ENCODE measurements at places on chromosomes 4 and X. TPM values are rescaled to one million over a fixed set of nuclear protein-coding genes. Genes with fewer than 3 reads are reported as not detected.

GRCh38 chrX:21586001-21586400 lies 72.1 kb downstream of the KLHL34 start:
- no peak for DNase-seq

GRCh38 chr4:176939445-176939844 lies 146.7 kb upstream of the VEGFC start:
- DNase-seq = no peak

DNA sequence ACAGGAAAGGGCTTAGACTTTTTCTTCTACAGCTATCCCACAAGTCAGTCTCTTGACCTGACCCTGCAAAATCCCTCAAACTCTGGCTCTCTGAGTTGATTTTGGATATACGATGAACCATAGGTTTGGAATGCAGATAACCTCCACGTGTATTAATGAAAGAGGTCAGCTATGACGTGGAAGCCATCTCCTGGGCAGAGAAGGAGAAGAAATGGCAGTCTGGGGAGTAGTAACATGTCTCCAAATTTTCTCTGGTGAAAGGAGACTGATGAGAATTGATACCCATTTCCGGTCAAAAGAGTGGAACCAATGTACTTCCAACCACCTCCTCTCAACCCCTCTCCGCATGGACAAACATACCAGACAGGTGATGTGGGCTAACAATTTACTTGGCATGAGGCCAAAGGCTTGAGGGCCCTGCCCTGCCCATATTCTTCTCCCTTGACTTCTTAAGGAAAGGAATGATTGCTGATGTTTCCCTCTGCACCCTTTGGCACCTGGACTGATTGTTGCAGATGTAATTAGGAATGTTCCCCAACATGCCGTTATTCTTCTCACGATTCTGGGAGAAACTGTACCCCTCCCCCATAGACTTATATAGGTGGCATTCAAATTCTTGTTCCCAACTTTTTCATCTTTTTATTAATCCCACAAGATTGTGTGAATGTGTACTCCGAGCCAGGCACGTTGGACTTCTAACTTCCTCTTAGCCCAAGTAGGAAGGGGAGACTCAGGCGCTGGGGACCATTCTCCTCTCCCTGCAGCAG lies 580 bp upstream of the PLS3 start:
- DNase-seq = peak; percentile 40

DNA sequence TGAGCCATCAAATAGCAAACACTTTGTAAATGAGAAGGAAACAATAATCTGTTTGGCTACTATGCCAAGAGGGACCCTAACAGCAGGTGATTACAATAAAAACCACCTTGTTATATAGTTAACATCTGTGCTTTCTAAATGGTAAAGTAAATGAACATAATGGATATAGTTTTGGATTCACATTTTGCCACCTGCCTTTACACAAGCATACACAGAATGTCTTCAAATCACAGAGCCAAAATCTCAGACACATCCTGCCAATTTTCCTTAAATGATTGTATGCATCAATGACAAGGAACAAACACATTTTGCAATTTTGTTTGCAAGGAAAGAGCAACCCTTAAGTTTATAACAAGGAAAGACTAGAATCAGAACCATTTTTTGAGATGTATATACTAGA lies 334.2 kb downstream of the FSTL5 start:
- DNase-seq = no peak

DNA sequence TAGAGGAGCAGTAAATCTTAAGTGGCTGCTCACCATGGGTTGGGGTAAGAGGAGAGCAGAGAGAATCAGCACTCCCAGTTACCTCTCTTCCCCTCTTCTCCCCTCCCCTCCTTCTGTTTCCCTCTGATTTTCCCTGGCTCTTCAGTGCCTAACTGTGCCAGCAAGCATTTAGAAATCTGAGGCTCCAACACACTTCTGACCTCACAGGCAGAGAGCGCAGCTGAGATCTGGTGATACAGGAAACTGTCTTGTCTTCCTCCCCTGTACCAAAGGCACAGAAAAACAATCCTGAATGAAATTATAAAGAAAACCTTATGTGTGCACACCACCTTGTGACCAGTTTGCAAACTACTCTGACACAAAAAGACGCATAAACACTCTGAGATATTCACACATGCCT lies 82.4 kb upstream of the SMIM10 start:
- DNase-seq = no peak

DNA sequence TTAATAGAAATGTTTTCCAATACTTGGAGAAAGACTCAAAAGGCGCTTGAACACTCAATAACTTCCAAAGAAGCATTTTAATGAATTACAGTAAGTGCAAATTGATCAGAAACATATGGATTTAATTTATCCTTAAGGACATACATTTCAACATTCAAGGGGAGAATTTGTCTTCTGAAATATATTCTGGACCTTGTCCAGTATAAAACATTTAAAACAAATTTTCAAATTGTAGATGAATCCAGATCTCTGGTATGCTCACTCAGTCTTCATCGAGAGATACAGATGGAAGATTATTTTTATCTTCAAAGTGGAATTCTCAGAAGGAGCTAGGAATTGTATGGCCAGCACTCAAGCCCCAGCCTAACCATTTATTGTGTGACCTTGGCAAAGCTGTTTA lies 310.4 kb downstream of the ZNF674 start:
- no peak for DNase-seq

DNA sequence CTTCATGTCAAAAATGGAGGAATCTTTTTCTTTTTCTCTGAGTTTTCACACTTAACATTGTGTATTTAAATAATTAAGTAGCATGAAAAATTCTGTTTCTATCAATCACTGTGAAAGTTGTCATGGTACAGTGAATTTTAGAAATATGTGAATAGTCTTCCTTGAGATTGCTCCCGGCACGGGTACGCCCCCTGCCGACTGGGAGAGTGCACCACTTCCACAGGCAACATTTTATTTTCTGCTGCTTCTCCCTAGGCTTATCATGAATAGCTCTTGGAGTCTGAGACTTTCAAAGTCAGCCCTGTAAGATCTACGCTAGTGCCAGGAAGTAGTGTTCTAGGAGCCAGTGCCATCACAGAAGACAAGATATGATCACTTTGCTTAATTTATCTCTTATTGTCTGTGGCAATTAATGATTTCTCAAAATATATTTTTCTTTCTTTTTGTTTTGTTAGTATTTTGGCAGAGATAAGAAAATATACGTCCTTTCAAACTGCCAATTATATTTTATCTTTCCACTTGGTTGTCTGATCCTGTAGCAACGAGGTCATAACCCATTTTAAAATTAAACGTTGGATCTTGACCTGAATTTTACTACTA lies 763.8 kb upstream of the AADAT start:
- DNase-seq = peak; percentile 28

GALNTL6 gene
- total RNA-seq = not detected

NPY1R gene
- 11.6 TPM for total RNA-seq

GRCh38 chr4:534101-534575 lies 35.1 kb downstream of the PIGG start:
- DNase-seq = no peak

GYPE gene
- total RNA-seq = 0.67 TPM

FAM9C gene
- 0.11 TPM for total RNA-seq

GRCh38 chrX:129663171-129663570 lies 8.4 kb upstream of the APLN start:
- no peak for DNase-seq

DNA sequence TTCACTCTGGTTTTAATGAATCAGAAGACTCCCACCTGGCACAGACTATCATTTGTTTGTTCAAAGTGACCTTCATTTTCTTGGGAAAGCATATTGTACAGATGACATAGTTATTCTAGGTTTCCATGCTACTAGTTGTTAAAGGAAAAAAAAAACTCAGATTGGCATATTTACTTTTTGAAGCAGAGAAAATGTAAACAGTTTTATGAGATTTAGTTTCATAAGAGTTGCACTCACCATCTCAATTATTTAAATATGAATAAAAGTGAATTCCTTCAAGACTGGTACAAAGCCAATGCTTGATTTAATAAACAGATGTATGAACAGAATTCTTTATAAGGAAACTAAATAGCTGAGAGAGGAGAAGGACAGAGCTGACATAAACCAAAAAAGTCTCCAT lies 280.3 kb upstream of the UGT8 start:
- DNase-seq = no peak

DNA sequence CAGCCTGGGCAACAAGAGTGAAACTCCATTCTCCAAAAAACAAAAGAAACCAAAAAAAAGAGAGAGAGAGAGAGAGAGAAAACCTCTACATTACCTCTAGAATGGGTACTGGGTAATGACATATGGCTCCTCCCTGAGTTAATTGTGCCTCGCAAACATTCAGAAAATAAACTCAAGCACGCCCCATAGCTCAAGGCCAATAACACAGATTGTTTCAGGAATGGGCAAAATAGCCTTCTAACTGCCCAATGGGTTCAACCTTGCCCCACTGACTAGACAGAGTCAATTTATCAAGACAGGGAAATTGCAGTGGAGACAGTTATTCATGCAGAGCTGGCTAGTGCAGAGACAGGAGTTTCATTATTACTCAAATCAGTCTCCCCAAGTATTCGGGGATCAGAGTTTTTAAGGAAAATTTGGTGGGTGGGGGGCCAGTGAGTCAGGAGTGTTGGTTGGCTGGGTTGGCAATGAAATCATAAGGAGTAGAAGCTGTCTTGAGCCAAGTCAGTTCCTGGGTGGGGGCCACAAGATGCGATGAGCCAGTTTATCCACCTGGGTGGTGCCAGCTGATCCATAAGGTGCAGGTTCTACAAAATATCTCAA lies 25.1 kb downstream of the NIPAL1 start:
- no peak for DNase-seq

PRRG1 gene
- total RNA-seq = 24.0 TPM

DNA sequence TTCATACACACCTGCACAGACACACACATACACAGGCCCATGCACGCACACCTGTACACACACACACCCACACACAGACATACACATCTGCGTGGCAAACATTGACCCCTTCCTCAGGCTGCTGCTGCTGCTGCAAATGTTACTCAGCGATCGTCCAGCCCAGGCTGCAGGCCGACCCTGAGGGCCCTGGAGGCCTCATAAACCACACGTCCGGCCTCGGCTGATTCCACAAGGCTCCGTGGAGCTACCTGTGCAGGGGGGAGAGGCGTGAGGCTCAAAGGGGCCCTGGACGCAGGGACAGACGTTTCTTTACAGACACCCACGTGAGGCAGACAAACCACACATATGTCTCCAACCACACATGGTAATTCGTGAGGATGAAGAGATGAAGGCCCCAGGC lies 53.9 kb upstream of the PPP2R3B start:
- DNase-seq = no peak

DNA sequence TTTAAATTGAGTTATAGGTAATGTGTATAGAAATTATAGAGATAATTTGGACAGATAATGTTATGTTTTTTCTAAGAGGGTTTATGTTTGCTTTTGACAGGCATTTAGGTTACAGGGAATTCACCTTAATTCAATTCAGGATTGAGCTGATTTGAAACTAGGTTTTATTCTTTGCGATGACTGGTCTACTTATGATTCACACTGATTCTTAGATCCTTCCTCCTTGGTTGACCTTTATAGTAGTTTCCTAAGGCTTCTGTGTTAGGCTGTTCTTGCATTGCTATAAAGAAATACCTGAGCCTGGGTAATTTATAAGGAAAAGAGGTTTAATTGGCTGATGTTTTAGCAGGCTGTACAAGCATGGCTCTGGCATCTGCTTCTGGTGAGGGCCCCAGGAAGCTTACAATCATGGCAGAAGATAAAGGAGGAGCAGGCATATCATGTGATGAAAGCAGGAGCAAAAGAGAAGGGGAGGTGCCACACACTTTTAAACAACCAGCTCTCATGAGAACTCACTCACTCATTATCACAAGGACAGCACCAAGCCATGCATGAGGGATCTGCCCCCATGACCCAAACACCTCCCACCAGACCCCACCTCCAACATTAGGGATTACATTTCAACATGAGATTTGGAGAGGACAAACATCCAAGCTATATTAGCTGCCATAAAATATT lies 155.0 kb upstream of the SFRP2 start:
- DNase-seq = no peak

GRCh38 chrX:49947781-49948180 lies 25.4 kb downstream of the CLCN5 start:
- DNase-seq = no peak

- no peak for DNase-seq
Observed at GRCh38 chr4:47763279-47763678, 74.6 kb downstream of the CORIN start.
